ENCODE measurements at places on chromosomes 6 and 20.
A peak's percentile ranks its signal among the peaks of the same experiment; 100 is the strongest.

DNA sequence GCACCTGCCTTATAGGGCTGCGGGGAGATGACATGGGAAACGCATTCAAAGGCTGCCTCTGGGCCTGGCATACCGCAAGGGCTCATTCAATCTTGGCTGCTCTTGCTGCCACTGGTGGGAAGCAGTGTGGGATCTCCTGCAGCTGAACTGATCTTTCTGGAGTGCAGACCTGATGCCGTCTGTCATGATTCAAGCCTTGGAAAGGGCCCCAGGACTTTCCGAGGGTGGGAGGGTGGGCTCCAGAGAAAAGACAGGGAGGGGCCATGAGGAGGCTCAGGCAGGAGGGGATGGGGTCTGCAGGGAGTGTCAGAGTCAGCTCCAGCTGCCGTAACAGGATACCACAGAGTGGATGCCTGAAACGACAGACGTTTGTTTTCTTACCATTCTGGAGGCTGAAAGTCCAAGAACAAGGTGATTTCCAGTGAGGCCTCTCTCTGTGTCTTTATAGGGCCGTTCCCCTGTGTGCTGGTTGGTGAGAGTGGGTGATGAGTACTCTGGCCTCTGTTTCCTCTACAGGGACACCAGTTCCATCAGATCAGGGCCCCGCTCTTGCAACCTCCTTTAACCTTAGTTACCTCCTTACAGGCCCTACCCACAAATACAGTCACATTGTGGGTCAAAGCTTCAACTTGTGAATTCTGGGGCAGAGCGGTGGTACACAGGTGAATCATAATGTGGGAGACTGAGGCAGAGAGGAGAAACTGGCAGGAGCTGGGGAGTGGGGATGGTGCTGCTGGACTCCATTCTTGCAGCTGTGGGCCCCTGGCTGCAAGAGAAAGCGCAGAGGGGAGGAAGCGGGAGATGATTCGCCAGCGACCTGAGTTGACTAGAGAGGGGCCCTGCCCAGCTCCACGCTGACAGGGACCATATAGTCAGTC is 148.4 kb downstream of the SYCP2 start:
- DNase-seq: no peak

DNA sequence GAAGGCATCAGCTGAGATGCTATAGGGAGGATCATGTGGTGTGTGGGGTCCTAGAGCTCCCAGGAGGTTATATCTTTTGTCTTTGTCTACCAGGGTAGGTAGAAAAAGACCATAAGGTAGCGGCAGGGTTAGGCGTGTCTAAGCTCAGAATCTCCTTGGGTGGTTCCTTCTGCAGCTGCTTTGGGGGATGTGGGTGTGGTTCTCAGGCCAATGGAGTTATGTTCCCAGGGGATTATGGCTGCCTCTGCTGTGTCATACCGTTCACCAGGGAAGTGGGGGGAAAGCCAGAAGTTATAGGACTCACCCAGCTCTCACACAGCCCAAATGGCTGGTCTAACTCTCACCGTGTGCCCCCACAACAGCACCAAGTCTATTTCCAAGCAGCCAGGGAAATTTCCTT is 107.4 kb upstream of the ADGRB3 start:
- DNase-seq: no peak

DNA sequence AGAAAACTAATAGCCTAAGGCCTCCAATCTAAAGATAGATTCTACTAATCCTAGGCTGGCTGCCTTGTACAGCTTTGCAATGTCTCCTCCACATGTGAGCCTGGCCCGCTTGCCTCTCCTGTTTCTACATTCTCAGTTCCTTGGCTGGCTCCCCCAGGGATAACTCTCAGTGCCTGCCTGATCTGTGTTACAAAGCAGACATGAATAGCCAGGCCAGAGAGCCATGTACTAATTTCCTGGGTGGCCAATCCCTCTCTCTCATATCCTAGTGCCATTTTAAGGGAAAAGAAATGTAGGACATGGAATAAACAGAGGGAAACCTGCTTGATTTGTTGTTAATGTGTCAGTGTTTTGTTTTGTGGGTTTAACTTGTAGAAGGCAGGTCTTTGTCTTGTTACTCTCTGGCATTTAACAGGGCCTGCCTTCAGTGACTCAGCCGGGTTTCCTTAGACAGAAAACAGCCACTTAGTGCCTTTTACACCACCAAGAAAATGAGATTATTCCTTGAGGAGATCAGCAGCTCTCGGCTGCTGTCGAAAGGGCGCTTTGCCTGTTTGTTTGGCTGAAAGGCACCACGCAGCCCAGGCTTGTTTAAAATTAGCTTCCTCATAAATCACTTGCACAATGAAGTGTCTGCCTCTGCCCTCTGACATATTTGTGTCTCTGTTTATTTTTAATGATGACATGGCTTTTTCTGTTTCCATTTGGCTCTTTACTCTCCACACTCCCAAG is 702.7 kb downstream of the MAFB start:
- DNase-seq: peak; percentile 57

DNA sequence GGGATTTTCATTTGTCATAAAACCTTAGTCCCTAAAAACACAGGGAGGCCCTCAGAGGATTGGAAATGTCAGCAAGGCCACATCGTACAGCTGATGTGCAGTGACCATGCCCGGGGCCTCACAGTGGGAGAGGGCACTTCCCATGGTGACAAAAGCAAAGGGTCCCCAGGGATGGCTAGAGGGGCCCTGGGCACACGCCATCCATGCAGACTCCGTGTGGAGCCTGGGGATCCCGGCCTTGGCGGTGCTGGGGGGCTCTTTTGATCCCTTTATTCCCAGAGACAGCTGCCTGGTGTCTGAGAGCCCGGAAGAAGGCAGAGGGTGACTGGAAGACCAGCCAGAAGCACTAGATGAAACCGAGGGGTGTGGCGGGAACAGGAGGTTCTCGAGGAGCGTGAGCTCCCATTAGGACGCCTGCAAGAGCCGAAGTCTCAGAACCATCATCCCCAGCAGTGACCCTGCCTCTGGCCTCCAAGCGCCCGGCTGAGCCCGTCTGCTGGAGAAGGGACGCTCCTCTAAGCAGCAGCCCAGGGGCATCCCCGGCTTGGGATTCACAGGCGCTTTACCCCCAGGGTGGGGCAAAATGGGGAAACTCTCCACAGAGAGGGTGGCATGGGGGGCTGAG is 49.1 kb upstream of the FRMD1 start:
- DNase-seq: no peak

GRCh38 chr6:104462811-104463599 is 396.7 kb downstream of the HACE1 start:
- DNase-seq: no peak

DNA sequence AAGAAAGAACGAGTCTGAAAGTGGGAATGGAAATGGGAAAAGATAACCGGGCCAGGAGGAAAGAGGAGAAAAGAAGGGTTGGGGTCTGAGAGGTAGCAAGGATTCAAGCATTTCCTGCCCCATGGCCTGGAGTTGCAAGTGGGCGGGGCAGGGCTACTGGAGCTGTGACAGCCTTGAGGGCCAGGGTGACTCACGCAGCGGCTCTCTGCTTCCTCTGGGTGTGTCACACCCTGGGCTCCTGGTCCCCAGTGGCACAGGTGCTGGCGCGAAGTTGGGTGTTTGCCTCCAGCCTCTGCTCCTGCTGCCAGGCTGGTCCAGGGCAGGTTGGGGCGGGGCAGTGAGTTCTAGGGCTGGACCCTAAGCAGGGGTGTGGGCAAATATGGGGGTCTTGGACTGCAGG is 3.3 kb upstream of the ULBP3 start:
- DNase-seq: no peak

GRCh38 chr20:2382833-2383232 is 2.1 kb downstream of the TGM6 start:
- no peak for DNase-seq

DNA sequence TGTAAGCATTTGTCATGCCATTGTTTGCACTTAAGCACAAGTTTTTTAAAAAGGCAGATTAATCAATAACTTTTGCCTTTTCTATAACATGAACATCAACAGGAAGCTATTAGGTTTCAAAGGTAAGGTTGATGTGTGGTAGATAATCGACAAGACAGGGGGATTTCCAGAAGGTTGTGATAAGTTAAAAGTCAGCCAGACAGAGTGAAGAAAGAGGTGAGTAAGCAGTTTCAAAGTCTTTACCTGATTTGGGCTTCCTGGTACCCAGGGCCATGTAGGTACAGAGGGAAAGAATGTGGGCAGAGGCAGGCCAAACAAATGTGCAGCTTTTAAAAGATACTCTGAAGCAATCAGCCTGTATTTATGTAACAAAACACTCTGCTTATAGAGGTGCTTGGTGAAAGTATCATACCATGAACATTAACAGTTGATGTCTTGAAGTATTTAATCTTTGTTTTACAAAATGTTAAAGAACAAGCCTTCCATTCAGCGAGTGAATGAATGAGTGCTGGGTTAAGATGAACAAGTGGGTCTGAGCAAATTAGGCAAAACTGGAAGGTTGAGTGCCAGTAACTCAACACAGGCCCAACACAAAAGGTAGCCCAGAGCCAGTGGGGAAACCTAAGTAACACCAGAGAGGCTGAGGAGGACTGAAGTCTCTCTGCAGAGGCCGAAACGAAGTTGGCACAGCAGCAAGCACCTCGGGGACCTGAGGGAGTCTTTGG is 60.2 kb downstream of the LRRC1 start:
- no peak for DNase-seq

DNA sequence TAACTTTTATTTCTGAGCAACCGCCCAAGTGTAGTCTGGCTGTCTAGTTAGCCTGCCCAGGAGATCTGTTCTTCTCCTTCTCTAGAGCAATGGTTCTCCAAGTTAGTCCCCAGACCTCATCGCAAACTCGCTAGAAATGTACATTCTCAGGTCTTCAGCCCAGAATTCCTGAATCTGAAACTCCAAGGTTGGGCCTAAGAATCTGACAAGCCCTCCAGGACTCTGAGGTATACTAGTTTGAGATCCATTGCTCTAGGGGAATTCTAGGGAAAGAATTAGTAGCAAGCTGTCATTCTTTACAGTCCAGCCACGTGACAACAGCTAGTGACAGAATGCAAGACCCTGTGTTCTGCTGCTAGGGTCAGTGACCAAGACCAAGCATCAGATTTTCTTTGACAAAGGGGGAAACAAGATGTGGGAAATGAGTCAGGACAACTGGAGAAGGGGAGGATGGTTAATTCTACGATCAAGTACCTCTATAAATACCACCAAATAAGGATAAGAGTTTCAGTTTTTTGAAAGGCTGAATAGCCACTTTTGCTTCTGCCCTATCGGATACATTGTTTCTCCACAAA is 5.8 kb downstream of the UBE2V1 start:
- DNase-seq: no peak

All from uterus (tissue), 4 donors.